Activated CD8-positive, alpha-beta memory T cell treated with anti-CD3 and anti-CD28 coated beads for 1 hour (primary cell): ENCODE measurements at places on chromosomes 12 and 14.

DNA sequence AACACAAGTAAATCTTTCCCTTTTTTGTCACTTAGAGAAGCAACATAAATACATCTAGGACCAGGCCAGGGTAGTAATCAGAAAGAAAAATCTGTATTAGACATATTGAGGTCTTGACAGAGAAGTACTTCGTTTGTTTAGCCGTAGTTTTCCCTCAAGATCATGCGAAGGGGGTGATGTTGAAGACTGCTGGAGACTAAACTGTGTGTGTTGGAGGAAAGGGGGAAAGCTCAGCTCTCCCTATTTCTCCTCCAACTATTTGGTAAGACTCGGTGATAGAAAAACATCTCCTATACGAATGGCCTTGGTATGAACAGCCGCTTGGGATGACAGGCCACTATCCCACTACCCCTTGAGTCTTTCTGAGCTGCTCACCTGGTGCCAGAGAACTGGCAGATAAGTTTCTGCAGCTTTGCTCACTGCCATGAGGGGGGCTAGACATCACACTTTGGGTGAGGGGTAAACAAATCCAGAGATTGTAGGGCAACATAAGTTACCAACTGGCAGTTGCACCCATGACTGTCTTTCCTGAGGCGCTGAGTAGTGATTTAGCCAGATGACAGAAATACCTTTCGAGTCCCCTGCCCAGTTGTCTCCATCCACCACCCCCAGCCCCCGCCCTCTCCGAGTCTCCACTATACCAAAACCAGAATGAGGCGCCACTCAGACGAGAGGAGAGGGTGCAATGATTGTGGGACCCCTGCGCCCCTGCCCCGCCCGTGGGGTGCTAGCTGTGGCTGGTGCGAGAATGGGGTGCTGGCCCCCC is 685 bp downstream of the VAMP1 start:
- DNase-seq: no peak

GRCh38 chr12:27012982-27013255 is 1.3 kb downstream of the TM7SF3 start:
- no peak for DNase-seq

DNA sequence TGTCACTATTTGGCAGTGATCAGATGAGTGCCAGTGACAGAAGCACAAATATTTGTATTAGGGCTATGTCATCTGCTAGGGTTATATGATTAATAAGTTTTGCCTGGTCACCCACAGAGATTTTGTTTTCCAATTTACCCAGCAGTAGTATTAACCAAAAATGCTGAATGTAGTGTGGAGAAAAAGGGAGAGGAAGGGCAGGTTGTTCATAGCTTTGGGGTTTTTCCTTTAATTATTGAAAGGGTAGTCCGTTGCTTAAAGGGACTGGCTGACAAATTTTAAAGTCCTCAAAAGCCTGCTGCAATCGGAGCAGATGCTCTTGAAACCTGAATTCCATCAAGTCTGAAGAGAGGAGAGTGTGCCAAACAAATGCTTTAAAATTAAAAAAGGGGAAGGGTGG is 237.9 kb upstream of the CCDC196 start:
- DNase-seq: no peak

- DNase-seq: no peak
Observed at GRCh38 chr12:115636546-115636945, 640.9 kb downstream of the MED13L start.

DNA sequence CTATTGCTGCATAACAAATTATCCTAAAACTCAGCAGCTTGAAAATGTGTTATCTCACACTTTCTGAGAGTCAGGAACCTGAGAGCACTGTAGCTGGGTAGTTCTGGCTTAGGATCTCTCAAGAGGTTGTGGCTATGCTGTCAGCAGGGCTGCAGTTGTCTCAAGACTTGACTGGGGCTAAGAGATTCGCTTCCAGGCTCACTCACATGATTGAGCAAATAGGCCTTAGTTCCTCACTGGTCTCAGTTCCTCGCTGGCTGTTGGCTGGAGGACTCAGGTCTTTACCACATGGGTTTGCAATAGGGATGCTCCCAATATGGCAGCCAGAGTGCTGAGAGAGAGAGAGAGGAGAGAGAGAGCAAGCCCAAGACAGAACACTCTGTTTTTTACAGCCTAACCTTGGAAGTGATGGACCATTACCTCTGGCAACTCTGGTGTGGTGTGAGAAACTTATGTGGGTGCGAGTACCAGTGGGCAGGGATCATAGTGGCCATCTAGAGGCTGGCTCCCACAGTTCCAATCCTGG is 15.9 kb upstream of the DHRS2 start:
- no peak for DNase-seq

DNA sequence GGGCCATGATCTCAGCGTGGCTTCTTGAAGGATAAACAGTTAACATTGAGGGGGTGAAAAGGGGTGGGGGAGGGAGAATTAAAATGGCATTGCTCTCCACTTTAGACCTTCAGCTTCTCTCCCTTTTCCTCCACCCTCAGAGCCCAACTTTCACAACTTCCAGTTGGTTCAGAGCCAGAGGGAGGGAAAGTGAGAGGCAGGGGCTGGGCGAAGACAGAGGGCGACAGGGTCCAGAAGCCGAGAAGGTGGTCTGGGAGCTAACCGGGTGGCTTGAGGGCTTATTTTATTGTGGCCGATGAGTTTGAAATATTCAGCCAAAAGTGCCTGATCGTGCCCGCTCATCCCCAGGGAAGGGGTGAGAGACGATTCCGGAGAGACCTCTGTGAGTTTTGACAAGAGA is 4.1 kb downstream of the BMP4 start:
- no peak for DNase-seq

DNA sequence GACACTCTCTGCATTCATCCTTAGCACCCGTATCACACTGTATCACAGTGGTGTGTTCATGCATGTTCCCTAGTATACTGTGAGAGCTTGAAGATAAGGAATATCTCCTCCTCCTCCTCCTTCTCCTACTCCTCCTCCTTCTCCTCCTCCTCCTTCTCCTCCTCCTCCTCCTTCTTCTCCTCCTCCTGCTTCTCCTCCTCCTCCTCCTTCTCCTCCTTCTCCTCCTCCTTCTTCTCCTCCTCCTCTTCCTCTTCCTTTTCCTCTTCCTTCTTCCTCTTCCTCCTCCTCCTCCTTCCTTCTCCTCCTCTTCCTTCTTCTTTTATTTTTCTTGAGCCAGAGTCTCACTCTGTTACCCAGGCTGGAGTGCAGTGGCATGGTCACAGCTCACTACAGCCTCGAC is 27.1 kb downstream of the DAO start:
- DNase-seq: no peak

- no peak for DNase-seq
Observed at GRCh38 chr12:47312147-47312546, 232.4 kb upstream of the AMIGO2 start.

- DNase-seq: no peak
Observed at GRCh38 chr12:62817556-62818271, 117.2 kb downstream of the PPM1H start.

DNA sequence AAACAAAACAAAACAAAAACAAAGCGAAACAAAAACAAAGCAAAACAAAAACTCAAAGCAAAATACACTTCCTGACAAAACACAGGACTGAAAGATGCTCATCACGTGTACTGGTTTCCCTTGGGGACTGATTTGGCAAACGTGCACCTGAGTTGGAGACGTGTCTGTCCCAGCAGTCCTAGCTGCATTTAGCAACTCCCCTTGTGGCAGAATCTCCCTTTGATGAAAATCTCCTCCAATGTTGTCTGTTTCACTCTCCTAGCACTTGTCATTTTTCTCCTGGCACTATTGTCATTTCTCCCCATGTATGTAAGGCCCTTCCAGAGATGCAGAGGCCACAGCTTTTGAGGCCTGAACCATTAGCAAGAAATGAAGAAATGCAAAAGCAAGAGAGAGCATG is 6.8 kb upstream of the SLC24A4 start:
- no peak for DNase-seq
